ENCODE measurements at places on chromosomes 13 and 19. TPM values are rescaled to one million over a fixed set of nuclear protein-coding genes. Genes with fewer than 3 reads are reported as not detected.

The ZNF177 gene
- 0.43 TPM for total RNA-seq

The MBNL2 gene
- 75.4 TPM for total RNA-seq

The WDR88 gene
- not detected for total RNA-seq

The SIGLEC11 gene
- total RNA-seq, result not detected

The SGCG gene
- 3.3 TPM for total RNA-seq
